ENCODE measurements at places on chromosomes 12 and 14. TPM values are rescaled to one million over a fixed set of nuclear protein-coding genes. Genes with fewer than 3 reads are reported as not detected.

HELB gene
- 3.6 TPM for total RNA-seq

GRCh38 chr12:39441189-39441962, 1.5 kb downstream of the KIF21A start:
- H3K27me3 ChIP-seq = no peaks in the 10 kb centered on the region
- DNase-seq = no peak
- no peaks in the 10 kb centered on the region for H3K36me3 ChIP-seq
- peaks cover 16% of the 10 kb centered on the region for H3K4me1 ChIP-seq
- H3K27ac ChIP-seq = peak overlapping the region; percentile 90

FICD gene
- total RNA-seq = 3.7 TPM

DNA sequence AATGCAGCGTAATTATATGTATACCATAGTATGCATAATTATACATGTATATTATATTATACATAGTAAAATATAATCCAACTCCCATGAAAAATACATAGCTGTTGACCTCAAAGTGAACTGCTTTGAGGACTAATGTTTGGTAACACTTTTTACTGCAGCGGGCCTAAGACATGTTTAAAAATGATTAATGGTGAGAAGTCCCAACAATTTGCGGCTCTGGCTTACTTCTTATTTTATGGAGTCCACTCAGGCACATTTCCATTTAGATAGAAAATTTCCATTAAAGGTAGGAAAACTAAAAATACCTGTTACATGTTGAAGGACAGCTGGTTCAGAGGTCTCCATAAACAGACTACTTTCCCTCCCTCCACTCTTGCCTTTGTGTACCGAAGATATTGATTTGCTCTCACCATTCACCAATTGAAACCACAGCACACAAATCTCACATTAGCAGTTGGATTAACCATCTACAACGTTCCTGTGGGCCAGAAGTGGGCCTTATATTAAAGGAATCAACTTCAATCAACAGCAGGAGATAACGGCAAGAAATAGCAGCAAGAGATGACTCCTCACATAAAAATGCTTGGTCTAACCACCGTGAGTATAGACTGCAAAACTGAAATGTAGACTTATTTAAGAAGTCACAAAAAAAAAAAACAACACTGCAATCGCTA, 14.1 kb upstream of the NT5DC3 start:
- H3K4me1 ChIP-seq = no peaks in the 10 kb centered on the region
- no peak overlapping the region for H3K27ac ChIP-seq
- H3K27me3 ChIP-seq = no peaks in the 10 kb centered on the region
- H3K4me3 ChIP-seq = no peak overlapping the region
- no peaks in the 10 kb centered on the region for H3K36me3 ChIP-seq
- DNase-seq = no peak

- no peaks in the 10 kb centered on the region for H3K4me1 ChIP-seq
- H3K27me3 ChIP-seq = no peaks in the 10 kb centered on the region
These were observed 107.2 kb downstream of the ZFC3H1 start for GRCh38 chr12:71556448-71556847.

DNA sequence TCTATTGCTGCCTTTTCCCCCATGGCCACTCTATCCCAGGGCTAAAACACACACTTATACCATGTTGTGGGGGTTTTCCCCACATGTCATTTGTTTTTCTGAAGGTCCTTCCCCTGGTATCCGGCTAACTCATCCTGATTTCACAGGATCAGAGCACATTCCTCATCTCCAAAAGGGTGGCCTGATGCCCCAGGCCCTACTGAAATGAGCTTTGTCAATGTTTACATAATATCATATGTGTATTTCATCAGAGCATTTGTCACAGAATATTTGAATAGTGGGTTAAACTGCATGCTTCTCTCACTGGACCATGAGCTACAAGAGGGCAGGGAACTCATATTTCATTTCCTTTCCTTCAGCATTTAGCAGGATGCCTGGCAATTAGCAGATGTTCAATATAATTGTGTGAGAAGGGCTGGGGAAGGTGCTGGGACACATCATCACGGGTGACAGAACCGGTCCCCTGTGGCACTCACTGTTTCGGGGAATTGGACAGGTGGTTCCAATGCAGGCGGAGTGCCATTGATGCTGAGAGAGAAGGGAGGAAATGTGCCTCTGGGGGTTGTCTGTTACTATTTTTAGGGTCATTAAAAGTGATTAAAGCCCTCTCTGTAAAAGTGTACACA, 26.8 kb downstream of the EMP1 start:
- DNase-seq = no peak
- H3K4me3 ChIP-seq = no peak overlapping the region
- H3K27me3 ChIP-seq = no peaks in the 10 kb centered on the region
- H3K36me3 ChIP-seq = no peaks in the 10 kb centered on the region
- no peak overlapping the region for H3K27ac ChIP-seq

- H3K36me3 ChIP-seq = no peaks in the 10 kb centered on the region
- H3K4me1 ChIP-seq = peaks cover 6% of the 10 kb centered on the region
- no peak for DNase-seq
- no peak overlapping the region for H3K4me3 ChIP-seq
These were observed 113.2 kb downstream of the RAD51B start for GRCh38 chr14:67932708-67933246.

- no peak overlapping the region for H3K4me3 ChIP-seq
- H3K36me3 ChIP-seq = no peaks in the 10 kb centered on the region
- no peaks in the 10 kb centered on the region for H3K27me3 ChIP-seq
- no peak for DNase-seq
- no peak overlapping the region for H3K27ac ChIP-seq
- H3K4me1 ChIP-seq = no peaks in the 10 kb centered on the region
These were observed 53.6 kb downstream of the AKAP6 start for GRCh38 chr14:32382704-32383103.

DNA sequence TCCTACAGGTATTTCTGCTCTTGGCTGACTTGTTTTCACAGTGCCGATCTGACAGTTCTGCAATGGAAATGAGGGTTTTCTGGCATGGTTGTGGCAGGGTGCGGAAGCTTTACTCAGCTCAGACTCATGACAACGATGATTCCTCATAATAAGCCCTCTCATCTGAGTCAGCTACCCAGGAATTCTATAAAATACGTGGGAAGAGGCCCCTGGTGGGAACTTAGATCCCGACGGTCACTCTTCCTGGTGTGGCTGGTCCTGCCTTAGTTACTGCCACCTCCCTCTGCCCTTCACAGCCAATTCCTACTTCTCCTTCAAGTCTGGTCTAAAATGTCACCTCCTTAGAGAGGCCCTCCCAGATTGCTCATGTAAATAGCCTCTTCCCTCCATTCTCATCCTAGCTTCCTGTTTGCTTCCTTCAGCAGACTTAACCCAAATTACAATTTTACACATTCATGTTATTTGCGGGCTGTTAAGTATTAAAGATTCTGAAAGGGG, 104.2 kb upstream of the MAP1LC3B2 start:
- H3K27ac ChIP-seq = peak overlapping the region; percentile 78
- H3K4me1 ChIP-seq = peaks cover 23% of the 10 kb centered on the region
- DNase-seq = no peak
- no peaks in the 10 kb centered on the region for H3K36me3 ChIP-seq
- no peaks in the 10 kb centered on the region for H3K27me3 ChIP-seq

DNA sequence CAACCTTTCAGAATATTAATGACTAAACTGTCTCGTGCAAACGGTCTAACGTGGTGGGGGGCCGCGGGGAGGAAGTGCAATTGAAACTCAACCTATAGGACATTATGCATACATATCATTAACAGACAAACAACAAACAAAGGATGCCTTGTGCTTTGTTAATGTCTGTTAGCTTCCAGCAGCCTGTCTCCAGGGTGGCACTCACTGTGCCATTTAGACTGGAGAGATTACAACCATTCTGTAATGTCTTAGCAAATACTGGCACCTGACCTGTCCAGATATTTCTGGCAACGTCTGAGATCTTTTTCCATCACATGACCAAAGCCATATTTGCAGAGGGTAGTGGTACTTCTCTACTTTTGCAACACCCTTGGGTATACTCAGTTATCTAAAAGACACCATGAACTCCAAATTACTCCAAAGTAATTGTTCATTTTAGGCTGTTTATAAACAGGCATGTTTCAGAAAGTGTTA, 11.6 kb downstream of the BHLHE41 start:
- H3K27me3 ChIP-seq = peaks cover 7% of the 10 kb centered on the region
- peak overlapping the region; percentile 79 for H3K27ac ChIP-seq
- DNase-seq = peak; percentile 49
- no peaks in the 10 kb centered on the region for H3K36me3 ChIP-seq
- peak overlapping the region; percentile 54 for H3K4me3 ChIP-seq

- no peaks in the 10 kb centered on the region for H3K27me3 ChIP-seq
- peaks cover 14% of the 10 kb centered on the region for H3K36me3 ChIP-seq
- peaks cover 35% of the 10 kb centered on the region for H3K4me1 ChIP-seq
- H3K27ac ChIP-seq = no peak overlapping the region
- no peak overlapping the region for H3K4me3 ChIP-seq
These were observed 93.6 kb upstream of the FERMT2 start for GRCh38 chr14:53044486-53044885.

CCDC177 gene
- total RNA-seq = not detected

GRCh38 chr12:78185109-78185508, 354.4 kb downstream of the NAV3 start:
- no peaks in the 10 kb centered on the region for H3K27me3 ChIP-seq
- no peak for DNase-seq
- peaks cover 33% of the 10 kb centered on the region for H3K36me3 ChIP-seq
- H3K4me1 ChIP-seq = no peaks in the 10 kb centered on the region
- H3K4me3 ChIP-seq = no peak overlapping the region
- H3K27ac ChIP-seq = no peak overlapping the region

WNT5B gene
- 2.5 TPM for total RNA-seq

DNA sequence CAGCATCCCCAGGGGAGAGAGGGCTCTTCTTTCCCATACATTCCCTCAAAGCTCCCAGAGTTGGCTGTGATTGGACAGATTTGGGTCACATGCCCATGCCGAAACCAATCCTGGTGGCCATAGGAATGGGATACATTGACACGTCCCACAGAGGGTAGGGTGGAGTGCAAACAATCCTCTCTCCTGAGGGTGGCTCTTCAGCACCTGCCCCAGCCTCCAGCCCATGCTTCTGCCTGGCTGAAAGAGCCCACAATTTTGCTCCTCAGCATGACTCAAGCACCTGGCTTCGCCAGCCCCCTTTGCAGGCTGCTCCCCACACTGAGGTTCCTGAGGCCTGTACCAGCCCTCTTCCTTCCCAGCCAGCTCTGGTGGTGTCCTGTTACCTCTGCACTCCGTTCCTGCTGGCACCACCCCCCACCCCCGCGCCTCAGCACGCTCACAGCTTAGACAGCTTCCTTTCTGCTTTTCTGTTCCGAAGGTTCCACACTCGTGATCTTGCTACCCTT, 71.7 kb downstream of the CCDC92 start:
- no peak overlapping the region for H3K4me3 ChIP-seq
- no peak for DNase-seq
- H3K27ac ChIP-seq = no peak overlapping the region
- peaks cover 30% of the 10 kb centered on the region for H3K27me3 ChIP-seq
- H3K36me3 ChIP-seq = no peaks in the 10 kb centered on the region

DNA sequence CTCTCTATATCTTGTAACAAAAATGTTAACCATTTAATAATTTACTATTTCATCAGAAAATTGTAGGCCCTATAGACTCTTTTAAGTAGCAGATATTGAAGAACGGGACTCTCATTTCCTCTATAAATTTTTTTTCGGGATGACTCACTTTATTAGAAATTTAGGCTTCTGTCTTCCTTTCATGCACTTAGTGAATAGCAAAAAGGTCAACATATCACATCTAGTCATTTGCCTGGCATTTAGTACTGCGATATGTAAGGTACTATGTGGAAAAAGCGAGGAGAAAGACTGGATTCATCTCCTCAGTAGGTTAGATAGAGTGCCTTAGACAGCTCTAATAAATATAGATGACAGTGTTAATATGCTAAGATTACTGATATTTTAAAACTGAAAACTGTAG, 166.3 kb upstream of the PTPRQ start:
- no peak overlapping the region for H3K4me3 ChIP-seq
- no peaks in the 10 kb centered on the region for H3K27me3 ChIP-seq
- no peaks in the 10 kb centered on the region for H3K36me3 ChIP-seq
- DNase-seq = no peak
- no peak overlapping the region for H3K27ac ChIP-seq

DNA sequence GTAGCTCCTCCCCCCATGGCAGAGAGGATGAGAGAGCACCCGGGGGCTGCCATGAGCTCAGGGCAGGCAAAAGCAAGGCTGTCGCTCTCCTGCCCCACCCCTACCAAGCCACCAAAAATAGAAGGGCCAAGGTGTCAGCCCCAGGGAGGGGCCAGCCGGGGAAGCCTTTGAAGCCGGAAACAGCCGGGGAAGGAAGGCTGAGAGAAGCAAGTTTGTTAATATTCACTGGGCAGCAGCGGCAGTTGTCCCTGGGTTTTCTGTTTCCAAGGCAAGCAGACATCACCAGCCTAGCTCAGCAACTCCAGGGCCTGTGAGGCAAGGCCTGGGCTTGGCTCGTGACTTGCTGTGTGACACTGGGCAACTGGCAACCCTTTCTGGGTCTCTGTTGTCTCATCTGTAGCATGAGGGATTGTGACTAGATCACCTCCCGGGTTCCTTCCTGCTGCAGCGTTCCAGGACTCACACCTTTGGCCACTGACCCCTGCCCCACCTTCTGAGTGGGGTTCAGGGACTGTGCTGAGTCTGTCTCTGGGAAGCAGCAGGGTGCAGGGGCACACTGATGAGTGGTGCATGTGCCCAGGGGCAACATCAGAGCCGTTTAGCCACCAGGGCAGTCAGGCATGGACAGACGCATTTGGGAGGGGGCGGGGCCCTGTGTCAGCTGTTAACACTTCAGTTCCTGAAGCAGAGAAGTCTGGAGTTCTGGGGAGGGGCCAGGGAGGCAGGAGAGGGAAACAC, 24.3 kb downstream of the SYNDIG1L start:
- peak; percentile 21 for DNase-seq
- H3K36me3 ChIP-seq = no peaks in the 10 kb centered on the region
- peak overlapping the region; percentile 10 for H3K4me3 ChIP-seq
- H3K27me3 ChIP-seq = peaks cover 8% of the 10 kb centered on the region

NUMB gene
- 30.7 TPM for total RNA-seq

DNA sequence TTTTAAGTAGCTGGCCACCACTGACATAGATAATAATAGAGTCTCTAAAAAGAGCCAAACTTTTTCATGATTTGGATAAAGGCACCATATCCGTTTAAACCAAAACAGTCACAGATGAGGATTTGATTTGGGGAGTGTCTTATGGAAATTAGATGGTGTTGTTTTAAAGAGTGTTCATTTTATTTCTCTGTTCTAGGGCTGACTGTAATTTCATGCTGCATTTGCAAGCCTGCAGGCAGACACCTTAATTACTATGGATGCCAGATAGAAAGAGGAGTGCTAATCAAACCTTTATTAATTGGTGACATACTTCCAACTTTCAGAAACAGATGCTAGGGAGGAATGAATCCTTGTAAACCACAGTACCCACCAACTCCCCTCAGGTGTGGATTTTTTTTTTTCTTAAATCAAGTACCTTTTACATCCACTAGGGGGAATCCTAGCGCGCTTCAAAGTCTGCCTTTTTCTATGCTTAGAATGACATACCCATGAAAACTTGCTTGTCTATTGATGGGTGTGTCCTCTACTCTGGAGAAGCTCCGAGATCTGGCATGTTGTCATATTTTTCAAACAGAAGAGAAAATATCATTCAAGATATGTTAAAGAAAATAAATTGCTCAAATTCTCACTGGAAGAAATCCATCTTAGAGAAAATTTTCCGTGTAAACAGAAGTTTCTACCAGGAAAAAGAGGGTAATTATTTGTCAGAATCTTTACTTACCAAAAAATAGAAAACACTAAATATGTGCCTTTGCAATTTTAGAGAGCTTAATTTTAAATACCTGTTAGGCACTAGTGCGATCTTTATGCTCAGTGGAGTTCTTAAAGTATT, 14.2 kb upstream of the PLXNC1 start:
- H3K27me3 ChIP-seq = no peaks in the 10 kb centered on the region
- H3K4me3 ChIP-seq = no peak overlapping the region
- peaks cover 3% of the 10 kb centered on the region for H3K4me1 ChIP-seq
- no peak overlapping the region for H3K27ac ChIP-seq
